Ureter (tissue), 1 donor: ENCODE measurements at places on chromosomes 3 and 15.

GRCh38 chr3:49104052-49104426, 518 bp downstream of the QARS1 start:
- DNase-seq, result no peak

- no peak for DNase-seq
Observed at GRCh38 chr3:179603321-179603720, 1.1 kb downstream of the MRPL47 start.

DNA sequence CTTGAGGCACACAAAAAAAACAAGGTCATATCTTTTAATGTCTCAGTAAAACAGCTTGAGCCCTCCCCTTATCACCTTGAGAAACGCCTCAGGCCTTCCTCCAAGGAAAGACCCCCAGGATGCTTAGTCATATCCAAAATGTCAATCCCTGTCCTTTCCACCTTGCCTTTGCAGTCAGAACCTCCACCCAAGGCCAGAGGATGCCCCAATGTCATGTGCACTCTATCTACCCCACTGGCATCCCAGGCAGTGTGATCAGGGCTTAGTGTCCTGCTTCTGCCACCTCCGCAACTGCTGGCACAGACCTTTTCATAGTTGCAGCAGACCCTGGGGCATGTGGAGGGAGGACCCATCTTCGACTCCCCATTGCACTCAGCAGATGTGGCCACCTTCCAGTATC, 268.0 kb upstream of the LRRFIP2 start:
- no peak for DNase-seq

DNA sequence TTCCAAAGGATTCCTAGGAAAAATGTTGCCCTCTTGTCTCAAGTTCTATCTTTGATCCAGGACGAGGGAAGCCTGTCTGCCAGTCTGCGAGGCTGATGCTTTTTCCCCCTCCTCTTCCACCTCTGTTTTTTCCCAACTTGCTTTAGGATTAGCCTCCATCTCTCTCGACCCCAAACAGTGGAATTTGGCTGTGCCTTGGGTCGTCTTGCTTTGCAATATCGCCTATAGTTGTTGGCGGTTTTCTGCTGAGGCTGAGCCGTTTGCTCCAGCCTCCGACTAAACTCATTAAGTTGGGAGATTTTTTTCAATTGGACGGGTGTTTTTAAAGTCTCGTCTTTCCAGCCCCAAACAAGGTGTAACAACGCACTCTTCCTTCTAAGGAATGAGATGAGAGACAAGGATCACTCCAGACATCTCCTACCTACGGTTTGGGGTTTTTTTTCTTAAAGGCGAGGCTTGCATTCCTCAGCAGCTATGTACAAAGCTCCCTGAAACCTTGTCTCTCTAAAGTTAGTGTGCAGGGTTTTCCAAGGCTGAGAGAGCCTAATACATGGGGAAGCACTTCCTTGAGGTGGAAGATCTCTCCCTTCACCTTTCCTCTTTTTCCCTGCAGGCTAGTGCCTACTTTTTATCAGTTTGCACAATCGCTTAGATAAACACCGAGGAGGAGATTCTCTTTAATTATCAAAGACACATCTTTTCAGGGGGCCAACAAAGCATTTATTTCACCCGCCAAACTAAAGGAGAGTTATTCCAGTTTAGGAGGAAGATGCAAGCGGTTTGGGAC, 4.8 kb upstream of the NR2F2 start:
- DNase-seq, result no peak

DNA sequence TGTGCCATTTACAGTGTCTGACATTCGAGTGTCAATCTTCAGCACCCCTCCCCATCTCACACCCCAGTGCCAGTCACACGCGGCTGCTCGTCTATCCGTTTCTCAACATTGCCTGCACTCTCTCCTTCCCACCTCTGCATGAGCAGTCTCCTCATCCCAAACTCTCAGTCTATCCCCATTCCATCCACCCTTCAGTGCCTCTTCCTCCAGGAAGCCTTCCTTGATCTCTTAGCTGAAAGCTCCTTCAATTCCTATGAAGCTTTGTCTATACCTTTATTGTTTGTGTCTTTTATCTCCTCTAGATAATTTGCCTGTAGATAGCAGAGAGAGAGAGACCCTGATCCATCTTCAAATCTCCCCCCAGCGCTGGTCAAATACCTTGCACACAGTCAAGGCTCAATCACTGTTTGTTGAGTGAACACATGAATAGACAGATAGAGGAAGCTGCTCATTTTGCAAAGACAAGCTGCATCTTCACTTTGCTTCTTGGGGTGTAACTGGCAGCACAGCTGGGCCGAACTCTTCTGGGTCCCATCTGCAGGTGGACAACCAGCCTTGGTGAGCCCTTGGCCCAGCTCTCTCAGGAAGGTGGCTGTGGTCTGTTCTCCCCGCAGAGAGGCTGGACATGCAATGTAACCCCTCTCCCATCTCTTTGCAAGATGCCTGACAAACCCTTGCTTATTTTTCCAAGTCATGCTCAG, 52.8 kb downstream of the ITGA11 start:
- peak; percentile 38 for DNase-seq

GRCh38 chr3:57158813-57159738, 6.1 kb downstream of the IL17RD start:
- no peak for DNase-seq

DNA sequence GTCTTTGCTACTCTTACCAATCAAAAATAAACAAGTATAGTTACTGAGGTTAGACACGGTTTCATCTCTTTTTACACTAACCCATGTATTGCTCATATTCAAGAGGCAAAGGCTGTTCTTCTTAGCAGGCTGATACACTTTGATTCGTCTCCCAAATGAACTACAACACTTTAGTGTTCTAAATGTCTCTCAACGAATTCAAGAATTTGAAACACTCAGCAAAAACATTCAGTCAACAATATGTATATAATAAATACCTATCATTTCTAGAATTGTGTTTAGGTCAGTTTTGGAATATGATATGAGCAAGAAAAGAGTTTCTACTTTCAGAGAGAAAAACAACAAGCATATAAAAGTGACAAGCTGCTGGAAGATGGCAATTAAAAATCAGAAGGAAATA, 669.6 kb upstream of the DPPA4 start:
- DNase-seq, result no peak

GRCh38 chr15:65618560-65619109, 3.1 kb upstream of the SLC24A1 start:
- DNase-seq, result no peak

DNA sequence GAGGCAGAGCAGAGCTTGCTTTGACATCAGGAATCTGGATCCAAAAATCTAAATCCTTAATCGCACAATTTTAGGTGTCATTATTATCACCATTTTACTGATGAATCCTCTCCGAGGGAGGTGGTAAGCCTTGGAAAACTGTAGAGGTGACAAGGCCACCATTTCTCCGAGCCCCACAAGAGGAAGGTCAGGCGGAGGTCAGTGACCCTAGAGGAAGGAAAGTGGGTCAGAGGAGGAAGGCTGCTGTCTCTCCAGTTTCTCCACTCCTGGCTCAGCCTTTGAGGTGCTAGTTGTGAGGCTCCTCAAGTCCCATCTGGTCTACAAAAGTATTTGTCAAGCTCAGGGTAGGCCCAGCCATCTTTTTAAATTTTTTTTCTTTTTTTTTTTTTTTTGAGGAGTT, 3.2 kb downstream of the DVL3 start:
- DNase-seq, result no peak

- DNase-seq, result no peak
Observed at GRCh38 chr3:186167646-186168395, 58.9 kb upstream of the ETV5 start.

DNA sequence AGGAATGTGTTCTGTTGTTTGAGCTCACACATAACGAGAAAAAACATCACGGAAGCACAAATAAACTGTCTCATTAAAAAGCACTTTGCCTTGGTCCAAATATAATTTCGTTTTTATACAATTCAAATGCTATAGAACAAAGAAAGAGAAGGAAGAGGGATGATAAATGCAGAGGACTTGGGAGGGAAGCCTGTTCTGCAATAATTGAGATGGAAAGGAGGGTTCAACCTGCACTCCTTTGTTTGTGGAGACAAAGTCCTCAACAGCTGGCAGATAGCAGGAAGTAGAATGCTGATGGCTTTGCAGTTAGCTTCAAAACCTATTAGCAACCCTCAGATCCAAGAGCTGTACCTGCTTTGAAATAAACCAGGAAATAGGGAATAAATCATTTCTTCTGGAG, 1010.8 kb downstream of the FHIT start:
- no peak for DNase-seq

- no peak for DNase-seq
Observed at GRCh38 chr3:148990236-148990635, 1.1 kb upstream of the GYG1 start.

GRCh38 chr3:170542704-170543103, 43.2 kb downstream of the SLC7A14 start:
- DNase-seq, result no peak

- no peak for DNase-seq
Observed at GRCh38 chr3:31541089-31541488, 8.4 kb downstream of the STT3B start.

DNA sequence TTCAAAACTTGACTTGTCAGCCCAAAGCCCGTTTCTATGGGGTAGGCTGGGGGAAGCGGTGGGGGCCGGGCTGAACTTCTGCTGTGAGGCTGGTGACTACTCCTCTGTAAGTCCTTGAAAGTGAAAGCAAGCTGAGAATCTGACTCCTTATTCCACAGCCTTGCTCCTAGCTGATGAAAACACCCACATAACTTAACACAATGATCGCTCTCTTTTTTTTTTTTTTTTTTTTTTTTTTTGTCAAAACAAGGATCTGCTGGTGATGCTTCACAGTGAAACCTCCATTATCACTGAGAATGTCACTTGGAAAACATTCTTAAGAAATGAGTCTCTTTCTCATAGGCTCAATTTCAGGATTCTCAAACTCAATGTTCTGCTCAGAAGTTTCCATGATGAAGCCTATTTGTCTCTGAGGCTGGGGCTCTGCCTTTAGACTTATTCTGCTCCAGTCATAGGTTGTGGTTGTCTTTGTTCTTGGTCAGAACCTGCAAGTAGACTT, 31.4 kb upstream of the TKT start:
- no peak for DNase-seq

- DNase-seq, result no peak
Observed at GRCh38 chr15:67331676-67332075, 77.1 kb downstream of the IQCH start.

DNA sequence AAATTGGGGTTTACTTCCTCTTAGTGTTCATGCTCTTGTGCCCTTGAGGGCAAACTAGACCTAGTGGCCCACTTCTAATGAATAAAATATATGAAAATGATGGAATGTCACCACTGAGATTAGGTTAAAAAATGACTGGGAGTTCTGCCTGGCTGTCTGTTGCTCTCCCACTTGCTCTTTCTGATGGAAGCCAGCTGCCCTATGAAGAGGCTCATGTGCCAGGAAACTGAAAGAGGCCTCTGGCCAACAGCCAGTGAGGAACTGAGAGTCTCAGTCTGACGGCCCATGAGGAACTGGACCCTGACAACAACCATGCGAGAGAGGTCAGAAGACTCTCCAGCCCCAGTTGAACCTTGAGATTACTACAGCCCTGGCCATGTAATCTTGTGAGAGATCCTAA, 107.1 kb upstream of the FHIT start:
- DNase-seq, result peak; percentile 69

DNA sequence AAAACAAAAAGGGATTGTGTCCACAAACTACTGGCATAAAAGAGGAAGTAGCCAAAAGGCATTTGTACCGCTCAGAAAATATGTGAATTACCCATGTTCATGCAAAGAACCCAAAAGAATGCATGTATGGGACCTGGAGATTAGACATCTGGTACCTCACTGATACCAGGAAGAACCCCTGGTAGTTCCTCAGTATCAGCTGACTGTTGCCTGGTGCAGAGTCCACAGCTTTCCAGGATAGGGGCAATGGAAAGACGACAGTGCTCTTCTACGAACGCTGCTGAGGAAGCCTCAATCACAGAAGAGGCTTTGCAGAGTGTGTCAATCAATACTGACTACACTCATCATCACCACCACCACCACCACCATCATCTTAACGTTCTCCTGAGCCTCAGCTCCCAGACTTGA, 63.3 kb downstream of the ATP8B4 start:
- no peak for DNase-seq

DNA sequence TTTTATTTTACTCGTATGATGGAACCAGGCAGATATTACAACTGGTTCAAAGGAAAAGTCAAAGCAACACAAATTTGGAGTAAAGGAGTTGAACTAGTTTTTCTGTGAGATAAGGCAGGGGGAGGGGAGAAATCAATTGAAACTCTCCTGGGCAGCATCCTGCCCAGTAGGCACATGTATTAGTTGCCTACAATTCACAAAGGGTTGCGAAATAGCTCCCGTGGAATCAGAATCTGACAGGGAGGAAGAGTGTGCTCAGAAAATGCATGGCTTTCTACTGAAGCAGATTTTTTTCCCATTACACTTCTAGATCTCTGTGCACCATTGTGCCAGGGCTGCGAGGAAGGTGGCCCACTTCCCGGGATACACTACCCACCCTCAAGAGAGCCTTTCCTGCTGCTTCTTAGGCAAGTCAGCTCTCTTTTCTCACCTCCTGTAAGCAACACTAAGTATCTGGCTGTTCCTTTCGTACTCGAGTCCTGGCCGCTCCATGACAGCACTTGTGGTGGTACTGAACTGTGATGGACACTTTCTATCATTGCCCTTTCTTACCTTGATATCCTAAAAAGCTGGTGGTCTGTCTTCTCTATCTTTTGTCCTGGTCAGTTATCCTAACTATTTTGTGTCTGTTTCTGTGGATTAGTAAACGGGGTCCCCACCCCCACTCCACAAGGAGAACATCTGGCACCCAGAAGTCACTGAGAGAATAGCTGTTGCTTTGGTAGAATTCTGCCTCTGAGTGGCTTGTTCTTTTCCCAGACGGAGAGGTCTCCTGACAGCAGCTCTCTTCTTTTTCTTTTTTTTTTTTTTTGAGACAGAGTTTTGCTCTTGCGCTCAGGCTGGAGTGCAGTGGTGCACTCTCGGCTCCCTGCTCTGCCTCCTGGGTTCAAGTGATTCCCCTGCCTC, 74.8 kb downstream of the RPL39L start:
- DNase-seq, result no peak

- no peak for DNase-seq
Observed at GRCh38 chr15:80816936-80817335, 37.8 kb downstream of the CEMIP start.

- DNase-seq, result no peak
Observed at GRCh38 chr3:102715030-102715697, 280.3 kb downstream of the ZPLD1 start.
